ENCODE measurements at places on chromosomes 3 and 15.

DNA sequence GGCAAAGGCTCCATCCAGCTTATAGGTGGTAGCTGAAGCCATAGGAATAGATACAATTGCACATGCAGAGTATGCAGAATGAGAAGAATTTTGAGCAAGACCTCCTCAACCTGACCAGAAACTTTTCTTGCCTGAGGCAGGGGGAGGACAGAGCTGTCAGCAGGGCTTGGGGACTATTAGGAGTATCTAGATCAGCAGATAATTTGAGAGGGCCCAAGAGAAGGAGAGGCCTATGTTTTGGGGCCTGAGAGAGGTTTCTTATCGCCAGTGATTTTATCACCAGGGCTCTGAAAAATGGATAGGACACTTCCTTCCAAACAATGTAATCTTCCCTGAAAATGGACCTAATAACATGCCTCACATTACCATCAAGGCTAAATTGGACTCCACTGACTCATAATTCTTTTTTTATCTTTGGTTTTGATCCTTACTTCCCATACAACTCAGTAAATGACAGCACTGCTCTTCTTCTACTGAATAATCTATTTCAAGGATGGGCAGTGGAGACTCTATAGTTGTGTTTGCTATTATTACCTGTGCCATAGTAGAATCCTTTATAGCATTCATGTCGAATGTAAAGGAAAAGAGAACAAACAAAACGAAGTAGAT lies 15.8 kb upstream of the RAMAC start:
- no peak overlapping the region for H3K27ac ChIP-seq
- H3K36me3 ChIP-seq = no peaks in the 10 kb centered on the region
- H3K4me1 ChIP-seq = no peaks in the 10 kb centered on the region
- H3K4me3 ChIP-seq = no peak overlapping the region
- no peak for DNase-seq
- H3K27me3 ChIP-seq = no peaks in the 10 kb centered on the region

DNA sequence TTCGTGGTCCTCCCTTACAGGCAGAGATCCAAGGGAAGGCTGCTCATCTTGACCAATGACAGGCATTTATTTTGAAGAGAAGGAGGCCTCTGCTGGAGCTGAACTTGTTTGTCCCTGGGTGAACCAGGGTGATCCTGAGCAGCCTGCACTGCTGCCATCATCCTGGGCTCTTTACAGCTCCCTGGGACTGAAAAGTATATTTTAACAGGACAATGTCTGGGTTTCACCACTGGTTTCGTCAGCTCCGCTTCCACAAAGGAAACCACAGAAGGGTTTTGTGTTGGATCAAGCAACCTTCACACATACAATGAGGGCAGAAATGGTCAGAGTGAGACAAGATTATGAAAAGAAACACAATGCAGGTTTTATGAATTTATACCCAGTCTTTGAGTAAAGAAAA lies 400.7 kb upstream of the TPM1 start:
- H3K27me3 ChIP-seq = no peaks in the 10 kb centered on the region
- no peaks in the 10 kb centered on the region for H3K4me1 ChIP-seq
- H3K4me3 ChIP-seq = no peak overlapping the region
- H3K27ac ChIP-seq = no peak overlapping the region
- no peaks in the 10 kb centered on the region for H3K36me3 ChIP-seq

DNA sequence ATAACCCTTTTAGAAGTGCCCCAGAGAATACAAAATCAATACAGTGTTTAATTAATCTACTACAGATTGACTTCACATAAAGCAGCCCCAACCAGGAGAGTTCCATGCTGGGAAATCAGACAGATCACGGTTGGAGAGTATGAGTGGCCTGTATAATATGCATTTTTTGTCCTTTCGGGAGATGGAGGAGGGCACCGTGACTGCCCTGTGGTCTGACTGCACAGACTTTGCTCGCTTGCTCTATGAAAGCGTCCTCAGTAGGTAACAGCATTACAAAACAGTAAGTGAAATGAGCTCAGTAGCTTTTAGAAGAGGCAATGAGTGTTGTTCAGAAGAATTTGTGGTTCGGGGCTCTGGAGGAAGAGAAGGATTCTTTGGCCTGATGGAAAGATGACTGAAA lies 34.2 kb upstream of the SKIL start:
- no peaks in the 10 kb centered on the region for H3K27me3 ChIP-seq
- DNase-seq = no peak
- no peak overlapping the region for H3K27ac ChIP-seq
- H3K36me3 ChIP-seq = no peaks in the 10 kb centered on the region
- H3K4me3 ChIP-seq = no peak overlapping the region

- peak overlapping the region; percentile 91 for H3K27ac ChIP-seq
- peaks cover 2% of the 10 kb centered on the region for H3K36me3 ChIP-seq
- peaks cover 12% of the 10 kb centered on the region for H3K4me1 ChIP-seq
- H3K27me3 ChIP-seq = no peaks in the 10 kb centered on the region
- DNase-seq = no peak
- peak overlapping the region; percentile 81 for H3K4me3 ChIP-seq
These were observed 697 bp downstream of the CHSY1 start for GRCh38 chr15:101250873-101251829.

DNA sequence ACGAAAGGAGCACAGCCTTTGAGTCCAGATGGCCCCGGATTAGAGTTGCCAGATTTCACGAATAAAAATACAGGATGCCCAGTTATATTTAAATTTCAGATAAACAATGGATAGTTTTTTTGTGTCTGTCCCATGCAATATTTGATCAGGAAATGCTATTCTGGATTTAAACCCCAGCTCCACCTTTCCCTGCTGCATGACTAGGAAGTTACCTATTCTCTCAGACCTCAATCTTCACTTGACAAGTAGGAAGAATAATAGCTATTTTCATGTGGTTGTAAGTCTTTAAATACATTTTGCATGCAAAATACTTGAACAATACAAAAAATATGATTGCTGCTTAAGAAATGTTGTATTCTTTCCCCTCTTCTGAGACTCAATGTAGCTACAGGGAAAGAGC lies 125.3 kb upstream of the P2RY1 start:
- no peak overlapping the region for H3K4me3 ChIP-seq
- H3K36me3 ChIP-seq = no peaks in the 10 kb centered on the region

GRCh38 chr15:23420806-23421575 lies 26.1 kb downstream of the GOLGA6L2 start:
- no peak overlapping the region for H3K27ac ChIP-seq
- DNase-seq = no peak
- no peaks in the 10 kb centered on the region for H3K36me3 ChIP-seq
- H3K4me1 ChIP-seq = no peaks in the 10 kb centered on the region
- no peaks in the 10 kb centered on the region for H3K27me3 ChIP-seq

DNA sequence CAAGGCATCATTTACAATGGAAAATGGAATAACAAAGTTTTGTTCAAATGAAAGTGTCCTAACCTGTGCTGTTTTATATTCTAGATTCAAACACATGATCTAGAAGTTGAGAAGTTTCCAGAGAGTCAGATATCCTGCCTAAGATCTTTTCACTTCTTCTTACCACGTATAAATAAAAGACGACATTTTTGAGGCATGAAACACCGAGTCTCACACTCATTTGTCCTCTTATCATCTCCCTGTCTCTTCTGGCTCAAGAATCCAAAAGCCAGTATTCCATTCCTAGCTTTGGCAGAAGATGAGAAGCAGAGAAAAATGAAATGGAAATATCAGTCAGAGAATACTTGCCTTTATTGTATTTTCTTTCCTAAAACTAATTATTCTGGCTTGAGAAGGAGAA lies 738.6 kb upstream of the NR2F2 start:
- H3K4me1 ChIP-seq = no peaks in the 10 kb centered on the region
- H3K27ac ChIP-seq = no peak overlapping the region
- no peak overlapping the region for H3K4me3 ChIP-seq
- no peaks in the 10 kb centered on the region for H3K36me3 ChIP-seq
- no peaks in the 10 kb centered on the region for H3K27me3 ChIP-seq
- DNase-seq = peak; percentile 66

DNA sequence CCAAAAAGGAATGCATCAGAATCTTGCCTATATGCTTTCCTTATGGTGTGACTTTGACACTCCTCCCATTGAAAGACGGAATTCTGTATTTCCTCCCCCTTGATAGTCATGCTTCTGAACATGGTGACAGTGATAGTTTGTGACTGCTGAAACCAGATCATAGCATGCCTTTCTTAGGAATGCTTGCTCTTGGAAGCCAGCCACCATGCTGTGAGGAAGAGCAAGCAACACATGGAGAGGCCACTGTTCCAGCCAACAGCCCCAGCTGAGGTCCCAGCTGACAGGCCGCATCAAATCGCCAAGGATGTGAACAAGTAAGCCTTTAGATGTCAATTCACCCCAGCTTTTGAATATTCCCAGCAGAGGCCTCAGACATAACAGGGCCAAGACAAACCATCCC lies 100.1 kb downstream of the IGF2BP2 start:
- no peaks in the 10 kb centered on the region for H3K27me3 ChIP-seq
- no peak overlapping the region for H3K4me3 ChIP-seq
- H3K36me3 ChIP-seq = no peaks in the 10 kb centered on the region

GRCh38 chr3:132009241-132009640 lies 25.6 kb downstream of the CPNE4 start:
- DNase-seq = no peak
- H3K27ac ChIP-seq = no peak overlapping the region
- H3K27me3 ChIP-seq = no peaks in the 10 kb centered on the region
